ENCODE measurements at places on chromosomes 2 and 18.

DNA sequence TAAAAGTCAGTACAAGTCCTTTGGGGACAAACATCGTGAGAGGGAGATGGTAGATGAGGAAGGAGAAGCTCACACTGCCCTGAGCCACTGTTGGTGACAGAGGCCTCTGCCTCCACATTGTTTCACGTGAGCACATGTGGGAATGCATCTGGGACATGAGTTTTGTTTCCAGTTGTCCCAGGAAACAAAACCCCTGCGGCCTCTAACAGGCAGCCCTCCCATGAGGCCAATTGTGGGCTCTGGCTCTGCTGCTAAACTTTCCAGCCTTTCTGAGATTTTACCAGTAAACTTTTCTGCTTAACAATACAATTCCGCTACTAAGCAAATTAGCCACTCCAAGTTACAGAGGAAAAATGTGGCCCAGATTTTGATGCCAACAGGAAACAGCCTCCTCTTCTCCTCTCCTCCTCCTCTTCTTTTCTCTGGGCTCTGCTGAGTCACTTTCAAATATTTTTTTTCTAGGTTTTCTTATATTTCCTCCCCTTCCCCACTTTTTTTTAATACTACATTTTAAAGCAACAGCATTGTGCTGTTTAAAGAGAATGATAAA lies 23.4 kb upstream of the LRRC30 start:
- DNase-seq, result no peak

GRCh38 chr2:112074506-112074905 lies 19.4 kb downstream of the TMEM87B start:
- DNase-seq, result no peak

- DNase-seq, result no peak
Measured at GRCh38 chr2:237137626-237138323, 52.1 kb downstream of the COPS8 start.

DNA sequence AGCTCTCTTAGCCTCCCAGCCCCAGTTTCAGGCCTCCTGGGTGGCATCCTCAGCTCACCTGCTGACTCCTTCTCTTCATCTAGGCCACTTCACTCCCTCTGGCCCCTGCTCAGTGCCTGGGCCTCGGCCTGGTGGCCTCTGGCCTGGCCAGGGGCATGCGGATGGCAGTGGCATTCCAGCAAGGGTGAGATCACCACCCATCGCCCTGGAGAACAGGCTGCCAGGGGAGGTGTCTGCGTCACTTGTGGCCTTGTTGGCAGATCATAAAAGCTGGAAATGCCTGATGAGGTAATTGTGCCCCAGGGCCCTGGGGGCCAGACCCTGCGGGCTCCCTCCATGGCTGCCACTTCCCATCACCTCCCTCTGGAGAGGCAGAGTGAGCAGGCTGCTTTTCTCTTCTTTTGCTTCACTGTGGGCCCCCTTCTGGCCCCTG lies 72.5 kb upstream of the SMAD2 start:
- DNase-seq, result no peak

- DNase-seq, result no peak
Measured at GRCh38 chr2:67649331-67650261, 252.5 kb downstream of the ETAA1 start.

GRCh38 chr2:187118331-187119099 lies 269.5 kb upstream of the ZSWIM2 start:
- DNase-seq, result no peak

DNA sequence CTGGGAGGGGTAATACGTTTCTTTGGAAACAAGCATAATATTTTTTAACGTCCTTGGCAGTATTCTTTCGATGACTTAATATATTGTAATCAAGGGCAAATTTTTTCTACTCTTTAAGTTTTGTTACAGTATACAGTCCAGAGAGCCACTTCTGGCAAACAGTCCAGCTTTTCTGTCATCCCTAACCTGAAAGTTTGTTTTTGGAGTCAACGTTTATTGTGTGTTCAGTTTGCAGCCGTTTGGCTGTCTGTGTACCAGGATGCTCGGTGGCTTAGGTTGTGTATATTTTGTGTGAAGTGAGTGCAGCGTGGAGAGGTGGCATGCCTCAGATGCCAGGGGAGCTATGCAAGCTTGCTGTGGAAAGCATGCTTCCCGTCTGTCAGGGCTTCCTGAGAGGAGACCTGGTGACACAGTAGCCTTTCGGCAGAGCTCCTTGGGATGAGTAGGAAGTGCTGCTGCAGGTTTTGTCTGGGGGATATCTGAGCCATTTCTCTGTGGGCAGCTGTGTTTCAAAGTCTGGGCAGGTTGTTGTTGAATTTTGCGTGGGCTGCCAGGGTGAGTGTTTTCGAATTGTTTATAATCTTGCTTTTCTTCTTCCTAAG lies 14.7 kb downstream of the MAP3K20 start:
- DNase-seq, result no peak

GRCh38 chr2:106124106-106124756 lies 69.9 kb downstream of the UXS1 start:
- no peak for DNase-seq

GRCh38 chr2:174333372-174334277 lies 1.1 kb upstream of the SP9 start:
- DNase-seq, result no peak

- no peak for DNase-seq
Measured at GRCh38 chr2:57959390-57959789, 87.2 kb upstream of the VRK2 start.

DNA sequence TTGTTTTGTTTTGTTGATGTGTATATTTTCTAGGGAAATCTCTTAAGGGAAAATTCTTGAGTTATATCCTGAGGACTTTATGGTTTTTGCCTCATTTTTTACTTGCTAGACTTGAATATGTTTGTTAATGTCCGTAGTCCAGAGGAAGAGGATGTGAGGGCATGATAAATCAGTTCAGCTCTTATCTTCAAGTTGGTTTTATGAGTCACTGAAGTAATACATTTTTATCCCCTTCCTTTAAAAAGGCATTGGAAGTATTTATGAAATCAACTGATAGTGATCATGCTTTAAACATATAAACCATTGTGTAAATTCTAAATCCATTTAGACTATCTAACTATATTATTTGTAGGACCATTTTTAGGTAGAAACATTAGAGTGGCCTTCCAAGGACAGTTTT lies 43.9 kb upstream of the CYBRD1 start:
- no peak for DNase-seq

GRCh38 chr2:223735035-223735640 lies 102.2 kb downstream of the AP1S3 start:
- DNase-seq, result no peak

DNA sequence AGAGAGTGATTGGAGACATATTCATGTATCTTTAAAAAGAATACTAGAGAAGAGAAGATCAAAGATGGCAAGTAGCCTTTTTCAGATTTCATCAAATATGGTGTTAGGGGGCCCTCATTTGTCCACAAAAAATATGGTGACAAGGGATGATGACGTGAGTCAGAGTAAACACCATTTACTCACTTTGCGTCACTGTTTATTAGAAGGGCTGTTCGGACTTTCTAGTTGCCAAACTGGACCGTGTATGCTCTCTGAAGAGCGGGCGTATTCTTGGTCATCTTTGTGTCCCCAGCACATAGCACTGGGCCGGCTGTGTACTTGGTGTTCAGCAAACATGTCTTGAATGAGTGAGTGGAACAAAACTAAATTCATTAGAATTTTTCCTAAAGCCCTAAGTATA lies 37.5 kb downstream of the TTC39C start:
- DNase-seq, result no peak

GRCh38 chr2:107436281-107436680 lies 390.4 kb upstream of the RGPD4 start:
- no peak for DNase-seq

DNA sequence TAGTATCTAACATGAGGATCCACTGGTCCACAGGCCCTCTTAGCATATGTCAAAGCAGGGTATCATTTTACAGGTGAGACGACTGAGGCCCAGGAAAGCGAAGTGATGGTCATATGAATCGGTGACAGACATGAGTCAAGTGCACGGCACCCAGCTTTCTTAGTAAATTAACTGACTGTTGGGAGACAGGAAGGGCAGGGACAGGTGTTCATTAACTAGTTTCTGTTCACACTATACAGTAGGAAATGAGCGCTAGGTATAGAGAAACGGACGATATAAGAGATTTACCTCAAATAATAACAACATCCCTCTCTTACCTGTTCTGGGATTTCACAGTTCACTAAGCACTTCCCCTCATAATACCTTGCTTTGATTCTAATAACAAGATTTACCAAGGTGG lies 1.7 kb upstream of the SMARCAL1 start:
- DNase-seq, result no peak

DNA sequence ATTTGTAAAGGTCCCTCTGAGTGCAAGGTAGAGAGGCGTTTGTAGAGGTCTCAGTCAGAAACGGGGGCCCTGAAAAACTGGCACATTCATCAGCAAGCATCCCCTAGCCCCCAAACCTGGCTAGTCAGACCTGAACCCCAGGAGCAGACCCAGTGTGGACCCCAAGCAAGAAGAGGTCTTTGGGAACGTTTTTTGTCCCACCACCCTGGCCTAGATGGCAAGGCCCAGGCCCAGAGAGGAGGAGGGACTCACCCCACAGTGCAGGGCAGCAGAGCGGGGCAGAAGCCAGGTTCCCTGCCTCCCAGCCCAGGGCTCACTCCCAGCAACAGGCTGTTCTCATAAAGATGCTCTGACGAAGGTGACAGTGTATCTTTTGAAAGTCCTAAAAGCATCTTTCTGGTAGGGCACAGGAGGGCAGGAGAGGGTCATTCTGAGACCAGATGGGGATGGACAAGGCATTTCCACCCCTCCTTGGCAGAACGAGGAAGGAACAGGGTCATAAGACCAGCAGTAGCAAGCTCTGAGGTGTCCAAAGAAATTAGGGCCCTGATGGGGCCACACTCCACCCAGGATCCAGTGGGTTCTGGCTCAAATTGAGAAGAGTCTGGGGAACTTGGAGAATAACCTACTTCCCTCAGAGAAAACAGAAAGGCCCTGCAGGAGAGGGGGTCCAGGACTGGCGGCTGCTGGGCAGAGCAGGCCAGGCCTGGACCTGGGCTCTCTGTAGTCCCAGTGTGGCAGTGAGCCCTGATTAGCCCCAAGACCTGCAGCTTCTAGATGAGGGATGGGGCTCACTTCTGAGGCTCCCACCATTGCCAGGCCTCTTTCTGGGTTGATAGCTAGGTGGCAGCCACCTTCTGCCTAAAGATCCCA lies 18.2 kb downstream of the ADRA2B start:
- DNase-seq, result no peak

DNA sequence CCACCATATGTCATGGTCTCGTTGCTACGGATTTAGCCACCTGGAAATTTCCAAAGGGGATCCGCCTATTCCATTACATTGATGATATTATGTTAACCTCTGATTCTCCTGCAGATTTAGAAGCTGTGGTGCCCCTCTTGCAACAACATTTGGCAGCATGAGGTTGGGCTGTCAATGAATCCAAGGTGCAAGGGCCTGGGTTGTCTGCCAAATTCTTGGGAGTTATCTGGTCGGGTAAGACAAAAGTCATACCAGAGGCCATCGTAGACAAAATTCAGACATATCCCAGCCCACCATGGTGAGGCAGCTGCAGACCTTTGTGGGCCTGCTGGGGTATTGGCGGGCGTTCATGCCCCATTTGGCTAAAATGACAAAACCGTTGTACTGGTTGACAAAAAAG lies 13.6 kb upstream of the C2orf42 start:
- DNase-seq, result no peak

GRCh38 chr2:3113769-3114168 lies 263.8 kb downstream of the EIPR1 start:
- DNase-seq, result no peak

DNA sequence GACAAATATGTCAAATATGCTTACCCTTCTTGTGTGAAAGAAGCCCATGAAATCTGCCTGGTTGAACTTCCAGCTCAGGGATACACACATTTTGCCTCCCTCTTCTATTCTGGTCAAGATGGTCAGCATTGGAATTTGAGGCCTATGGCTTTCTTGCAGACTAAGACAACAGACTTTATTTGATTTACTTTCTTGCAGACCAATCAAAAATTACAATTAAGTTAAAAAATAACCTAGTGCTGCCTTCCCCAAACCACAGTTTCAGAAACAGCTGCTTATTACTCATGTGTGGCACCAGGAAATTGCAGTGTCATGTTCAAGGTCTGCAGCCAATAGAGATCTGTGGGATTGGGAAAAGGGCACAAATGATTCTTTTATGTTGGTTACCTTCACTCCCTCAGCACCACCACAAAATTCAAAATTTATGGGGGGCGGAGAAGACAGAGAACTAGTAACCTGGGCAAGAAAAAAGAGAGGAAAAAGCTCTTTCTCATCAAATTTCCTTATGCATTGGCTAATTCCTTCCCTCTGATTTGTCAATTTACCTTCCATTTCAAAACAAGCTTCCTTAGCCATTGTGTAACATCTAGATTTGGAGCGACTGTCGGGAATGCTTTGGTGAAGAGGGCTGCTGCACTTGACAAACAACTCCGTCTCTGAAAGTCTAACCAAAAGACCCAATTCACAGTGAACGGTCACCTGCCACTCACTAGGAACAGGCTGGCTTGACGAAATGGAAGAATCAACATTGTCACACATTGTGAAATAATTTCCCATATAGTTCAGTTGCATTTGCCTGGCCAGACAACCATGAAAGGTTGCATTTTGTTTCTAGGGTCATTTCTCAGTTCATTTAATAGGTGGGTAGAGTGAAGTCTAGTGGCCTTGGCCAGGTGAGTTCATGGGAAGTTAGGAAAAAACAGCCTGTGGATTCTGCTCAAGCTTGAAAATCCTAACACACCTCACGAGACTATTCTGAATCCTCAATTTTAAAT lies 100.4 kb upstream of the FZD5 start:
- no peak for DNase-seq

DNA sequence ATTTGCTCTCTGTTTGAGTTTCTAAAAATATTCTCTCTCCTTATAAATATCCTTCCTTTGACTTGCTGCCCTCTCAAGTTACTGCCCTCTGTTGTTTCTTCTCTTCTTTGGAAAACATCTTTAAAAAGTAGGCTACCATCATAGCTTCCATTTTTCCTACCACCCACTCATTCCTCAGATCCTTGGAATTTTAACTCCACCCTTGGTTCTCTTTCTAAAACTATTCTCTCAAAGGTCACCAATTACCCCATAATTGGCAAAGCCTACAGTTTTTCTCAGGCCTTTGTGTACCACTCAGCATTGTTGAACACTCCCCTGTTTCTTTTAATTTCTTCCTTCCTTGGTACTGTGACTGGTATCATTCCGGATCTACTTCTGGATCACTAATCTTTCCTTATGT lies 43.0 kb upstream of the ITGAV start:
- DNase-seq, result no peak

GRCh38 chr18:55252053-55252675 lies 292.9 kb upstream of the CCDC68 start:
- DNase-seq, result no peak

DNA sequence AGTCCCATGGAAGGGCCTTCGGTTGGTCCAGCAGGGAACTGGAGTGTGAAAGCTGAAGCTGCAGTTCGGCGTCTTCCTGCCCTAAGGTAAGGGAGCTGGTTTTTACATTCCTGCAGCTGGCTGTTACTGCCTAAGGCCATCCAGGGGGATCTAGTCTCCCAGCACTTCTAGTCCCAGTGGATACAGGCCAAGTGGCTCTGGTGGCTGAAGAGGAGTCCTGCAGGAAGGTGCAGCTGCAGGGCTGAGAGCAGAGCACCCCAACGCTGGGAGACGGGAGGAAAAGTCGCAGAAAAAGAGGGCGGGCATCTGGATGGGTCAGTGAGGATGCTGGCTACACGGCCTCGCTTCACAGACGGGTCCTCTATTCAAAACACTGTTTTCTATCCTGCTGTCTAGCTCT lies 225.0 kb upstream of the HS6ST1 start:
- DNase-seq, result no peak

GRCh38 chr2:28310107-28310506 lies 82.6 kb upstream of the FOSL2 start:
- DNase-seq, result no peak

GRCh38 chr2:8587920-8588830 lies 93.7 kb upstream of the ID2 start:
- DNase-seq, result no peak

GRCh38 chr2:30234180-30234971 lies 3.0 kb downstream of the LBH start:
- no peak for DNase-seq
